ENCODE measurements at places on chromosomes 7 and 10.

GRCh38 chr7:130409712-130410072, 29.4 kb downstream of the CPA1 start:
- no peak for DNase-seq

- DNase-seq, result no peak
Measured at GRCh38 chr7:9124320-9124719, 690.9 kb downstream of the NXPH1 start.

GRCh38 chr10:123200531-123200930, 46.3 kb downstream of the BUB3 start:
- DNase-seq, result no peak

GRCh38 chr7:131100357-131101054, 227.2 kb upstream of the MKLN1 start:
- DNase-seq, result no peak

DNA sequence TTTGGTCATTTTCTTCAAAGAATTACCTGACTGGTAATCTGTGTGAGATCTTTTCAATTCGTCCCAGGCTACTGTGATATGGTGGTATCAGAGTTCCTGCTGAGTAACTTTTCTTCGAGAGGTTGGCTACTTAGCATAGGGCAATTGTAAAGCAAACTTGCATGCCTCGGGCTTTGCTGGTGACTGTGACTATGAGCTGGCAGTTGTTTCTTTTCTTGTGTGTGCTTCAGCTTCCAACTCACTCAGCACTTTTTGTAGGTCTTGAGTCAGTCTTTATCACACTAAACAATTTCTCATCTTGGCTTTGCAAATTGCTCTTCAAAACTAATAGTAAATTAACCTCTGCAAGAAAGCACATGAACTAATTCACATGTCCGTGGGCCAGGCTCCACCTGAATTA, 44.3 kb downstream of the PRR15 start:
- no peak for DNase-seq

- no peak for DNase-seq
Measured at GRCh38 chr7:158072991-158073730, 514.5 kb downstream of the PTPRN2 start.
